Glutamatergic neuron (in vitro differentiated cells): ENCODE measurements at places on chromosomes 13 and 19. TPM values are rescaled to one million over a fixed set of nuclear protein-coding genes. Genes with fewer than 3 reads are reported as not detected.

The FBXO27 gene
- total RNA-seq, result 2.2 TPM

The LAIR1 gene
- not detected for total RNA-seq

The KLK8 gene
- not detected for total RNA-seq

The PTGIR gene
- 0.27 TPM for total RNA-seq

The TGFBR3L gene
- total RNA-seq, result 0.69 TPM

The PLVAP gene
- total RNA-seq, result not detected

The PRR20A gene
- total RNA-seq, result not detected
